Urothelium cell line (cell line): ENCODE measurements at places on chromosomes 16 and 17.
A peak's percentile ranks its signal among the peaks of the same experiment; 100 is the strongest.

DNA sequence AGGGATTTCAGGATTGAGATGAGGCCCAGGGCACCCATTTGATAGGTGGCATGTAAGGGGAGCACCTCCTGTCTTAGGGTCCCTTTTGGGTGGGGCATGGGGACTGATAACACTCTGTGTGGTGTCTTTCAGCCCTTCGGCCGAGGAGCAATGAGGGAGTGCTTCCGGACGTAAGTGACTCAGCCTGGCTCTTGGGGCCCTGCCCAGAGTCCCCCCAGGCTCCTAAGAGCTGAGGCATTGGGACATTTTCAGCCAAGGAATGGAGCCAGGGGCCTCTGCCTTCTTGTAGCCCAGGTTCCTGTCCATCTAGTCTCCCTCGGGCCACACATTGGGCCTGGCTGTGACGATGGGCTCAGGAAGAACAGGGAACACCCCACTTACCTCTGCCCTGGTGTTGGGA, 44.4 kb downstream of the EEF2K start:
- DNase-seq, result no peak

DNA sequence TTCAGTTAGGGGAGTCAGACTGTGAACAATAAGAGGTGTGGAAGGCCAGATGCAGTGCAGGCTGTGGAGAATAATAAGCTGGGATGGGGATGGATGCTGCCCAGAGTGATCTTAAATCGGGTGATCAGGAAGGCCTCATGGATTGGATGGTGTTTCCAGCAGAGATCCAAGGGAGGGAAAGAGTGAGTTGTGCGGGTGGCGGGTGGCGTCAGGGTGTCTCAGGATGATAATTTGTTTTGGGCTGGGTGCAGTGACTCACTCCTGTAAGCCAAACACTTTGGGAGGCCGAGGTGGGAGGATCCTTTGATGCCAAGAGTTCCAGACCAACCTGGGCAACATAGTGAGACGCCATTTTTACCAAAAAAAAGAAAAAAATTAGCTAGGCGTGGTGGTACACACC, 7.9 kb downstream of the CLUAP1 start:
- no peak for DNase-seq

- DNase-seq, result no peak
Observed at GRCh38 chr17:74150428-74151025, 53.0 kb upstream of the RPL38 start.

DNA sequence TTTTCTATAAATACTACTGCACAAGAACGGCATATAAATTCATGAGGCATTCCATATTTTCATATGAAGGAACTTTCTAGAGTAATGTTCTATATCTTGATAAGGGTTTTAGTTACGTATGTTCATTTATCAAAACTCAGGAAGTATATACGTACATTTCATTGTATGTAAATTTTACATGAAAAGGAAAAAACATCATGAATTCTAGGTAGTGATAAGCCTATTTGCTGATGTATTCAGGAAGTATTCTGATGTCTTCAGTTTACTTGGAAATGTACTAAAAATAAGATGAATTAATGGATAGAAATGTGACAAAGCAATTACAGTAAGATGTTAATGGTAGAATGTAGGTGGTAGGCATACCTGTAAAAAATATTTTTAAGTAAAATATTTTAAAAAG, 4.7 kb downstream of the DGKE start:
- no peak for DNase-seq

GRCh38 chr16:66190411-66190810, 176.1 kb upstream of the CDH5 start:
- no peak for DNase-seq

- DNase-seq, result peak; percentile 71
Observed at GRCh38 chr17:75504347-75505151, 10.8 kb downstream of the CASKIN2 start.

DNA sequence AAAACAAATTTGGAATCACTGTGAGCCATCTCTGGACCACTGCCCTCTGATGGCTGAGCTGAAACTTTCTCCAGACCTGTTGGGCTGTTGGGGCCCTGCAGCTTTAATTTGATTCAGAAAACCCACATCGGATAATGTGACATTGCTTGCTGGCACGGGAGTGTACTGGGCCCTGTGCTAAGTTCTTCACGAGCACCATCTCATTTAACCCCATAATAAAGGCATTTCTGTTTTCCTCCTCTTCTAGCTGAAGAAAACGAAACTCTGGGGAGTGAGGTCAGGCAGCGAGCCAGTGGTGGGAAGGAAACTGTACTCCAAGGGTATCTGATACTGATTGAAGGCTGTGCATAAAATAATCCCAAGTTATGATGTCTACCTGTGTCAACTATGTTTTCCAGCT, 34.5 kb upstream of the TNRC6A start:
- DNase-seq, result no peak

- DNase-seq, result peak; percentile 78
Observed at GRCh38 chr17:42681976-42682721, at the start of gene CNTNAP1. TSS of gene CNTNAP1 (plus strand) at chr17:42682531. CDS start at chr17:42682830, 299 bp downstream.

DNA sequence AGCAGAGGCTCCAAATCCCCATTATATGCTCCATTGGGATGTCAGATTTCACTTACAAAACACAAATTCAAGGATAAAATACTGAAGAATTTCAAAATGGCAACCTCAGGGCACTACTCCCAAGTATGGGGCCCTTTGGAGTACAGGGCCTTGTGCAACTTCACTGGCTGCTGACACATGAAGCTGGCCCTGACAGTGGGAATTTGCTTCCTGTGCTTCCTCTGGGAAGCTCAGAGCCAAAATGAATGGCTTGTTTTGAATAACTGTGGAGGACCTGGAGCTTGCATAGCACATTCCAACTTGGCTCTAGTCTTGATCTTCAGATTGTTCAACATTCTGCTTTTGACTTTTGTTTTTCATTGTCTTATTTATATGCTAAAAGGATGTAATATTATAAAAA, 52.3 kb upstream of the HNF1B start:
- DNase-seq, result no peak

DNA sequence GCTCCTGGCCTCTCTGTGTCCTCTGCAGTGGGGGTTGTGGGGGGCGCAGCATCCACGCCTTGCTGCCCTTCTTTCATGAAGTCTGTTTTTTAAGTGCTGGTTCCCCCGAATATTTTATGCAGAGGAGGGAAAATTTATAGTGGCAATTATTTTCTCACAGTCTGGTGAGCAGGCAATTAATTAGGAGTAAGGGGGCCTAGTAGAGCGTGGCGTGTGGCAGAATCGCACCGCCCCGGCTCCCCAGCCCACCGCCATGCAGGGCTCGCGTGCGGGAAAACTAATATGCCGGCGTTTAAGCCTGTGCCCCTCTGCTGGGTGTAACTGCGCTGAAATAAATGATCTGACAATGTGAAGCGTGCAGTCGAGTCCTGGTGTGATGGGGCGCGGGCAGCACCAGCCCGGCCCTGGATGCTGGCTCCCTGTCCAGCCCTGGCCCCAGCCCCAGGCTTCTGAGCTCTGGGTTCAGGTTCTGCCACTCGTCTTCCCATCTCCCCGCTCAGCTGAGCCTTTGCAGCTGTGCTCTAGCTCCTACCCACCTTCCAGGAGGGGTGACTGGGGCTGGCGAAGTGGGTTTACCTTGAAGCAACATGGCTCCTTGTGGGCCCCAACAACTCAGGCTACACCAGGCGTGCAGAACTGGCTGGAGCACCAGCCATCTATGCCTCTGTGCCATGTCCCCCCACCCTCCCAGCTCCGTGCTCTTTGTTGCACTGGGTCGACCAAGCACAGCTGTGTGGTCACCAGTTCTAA, 13.8 kb downstream of the ENGASE start:
- no peak for DNase-seq

DNA sequence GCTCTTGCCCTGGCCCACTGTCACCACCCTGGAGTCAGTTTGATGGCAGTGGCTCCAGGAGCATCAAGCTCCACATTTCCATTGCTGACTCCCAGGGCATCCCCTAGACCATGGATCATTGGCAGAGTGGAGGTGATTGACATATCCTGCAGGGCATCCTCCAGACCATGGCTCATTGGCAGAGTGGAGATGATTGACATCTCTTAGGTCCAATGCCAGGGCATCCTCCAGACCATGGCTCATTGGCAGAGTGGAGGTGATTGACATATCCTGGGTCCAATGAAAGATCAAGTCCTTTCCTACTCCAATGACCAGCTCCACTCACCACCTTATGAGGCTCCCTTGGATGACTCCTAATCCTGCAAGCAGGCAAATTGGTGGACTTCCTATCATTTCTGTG, 174.3 kb upstream of the NLRP1 start:
- no peak for DNase-seq

DNA sequence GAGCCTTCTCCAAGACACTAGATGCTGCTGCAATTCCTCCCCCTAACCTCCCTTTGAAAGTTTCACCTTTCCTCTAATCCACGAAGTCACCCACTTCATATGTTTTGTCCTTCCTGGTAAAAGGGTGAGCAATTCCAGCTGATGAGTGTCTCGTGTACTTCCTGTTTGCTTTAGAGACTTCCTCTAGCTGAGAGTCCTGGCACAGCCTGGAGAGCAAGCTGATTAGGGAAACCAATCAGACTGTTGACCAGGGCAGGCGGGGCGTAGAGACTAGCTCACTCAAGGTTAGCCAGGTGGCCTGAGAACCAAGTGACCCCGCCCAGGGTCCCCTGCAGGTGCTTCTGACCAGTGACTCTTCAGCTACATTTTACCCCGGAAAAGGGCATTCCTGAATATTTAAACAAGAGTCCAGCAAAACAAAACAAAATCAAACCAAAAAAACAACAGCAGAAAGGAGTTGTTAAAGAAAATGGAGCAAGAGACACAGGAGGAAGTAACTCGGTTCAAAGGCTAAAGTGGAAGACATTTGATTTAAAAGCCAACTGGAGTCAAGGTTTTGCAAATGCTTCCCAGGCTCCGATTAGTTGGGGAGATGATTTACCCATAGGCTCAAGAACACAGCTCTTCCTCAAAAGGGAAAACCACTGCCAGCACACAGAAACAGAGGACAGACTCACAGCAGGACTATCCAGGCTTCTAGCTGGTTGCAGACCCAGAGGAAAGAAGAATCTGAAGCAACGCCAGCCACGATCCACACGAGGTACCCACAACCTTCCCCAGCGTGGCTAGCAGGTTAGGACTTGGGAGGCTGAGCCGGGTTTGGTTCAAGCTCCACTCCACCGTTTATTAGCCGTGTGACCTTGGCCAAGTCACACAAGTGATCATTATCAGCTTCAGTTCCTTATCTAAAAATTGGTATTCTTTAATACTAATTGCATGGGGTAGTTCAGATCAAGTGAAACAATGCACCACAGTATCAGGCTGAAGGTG, 13.4 kb downstream of the HSPB9 start:
- no peak for DNase-seq

DNA sequence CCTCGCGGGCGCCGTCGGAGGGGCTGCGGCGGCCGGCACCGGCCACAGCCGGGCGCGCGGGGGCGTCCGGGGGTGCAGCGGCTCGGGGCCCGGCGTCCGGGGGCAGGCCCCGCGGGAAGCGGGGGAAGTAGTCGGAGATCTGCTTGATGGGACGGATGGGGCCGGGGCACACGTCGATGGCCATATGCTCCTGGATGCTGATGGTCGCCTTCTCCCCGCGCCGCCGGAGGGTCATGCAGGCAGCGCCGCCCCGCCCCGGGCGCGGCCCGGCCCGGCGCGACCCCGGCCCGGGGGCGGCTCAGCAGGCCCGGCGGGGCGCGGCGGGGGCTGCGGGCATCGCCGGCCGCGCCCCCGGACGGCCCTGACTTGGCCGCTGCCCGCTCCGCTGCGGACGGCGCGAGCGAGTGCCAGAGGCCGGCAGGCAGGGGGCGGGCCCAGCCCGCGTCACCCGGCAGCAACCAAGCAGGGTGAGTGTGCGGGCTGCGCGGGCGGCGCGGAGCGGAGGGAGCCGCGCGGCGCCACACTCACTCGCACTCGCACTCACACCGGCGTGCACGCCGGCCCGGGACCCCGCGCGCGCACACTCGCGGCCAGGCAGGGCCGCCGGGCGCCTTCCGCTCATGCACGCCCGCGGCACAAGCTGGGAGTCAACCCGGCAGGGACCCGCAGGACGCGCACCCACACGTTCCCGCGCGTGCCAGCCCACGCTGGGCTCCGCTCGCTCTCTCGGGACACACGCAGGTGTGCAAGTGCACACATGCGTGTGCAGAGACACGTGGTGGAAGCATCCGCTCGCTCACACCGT, at the start of gene DOC2B:
DOC2B (minus strand) TSS at position 406 of the 805 bp plus-strand sequence; CDS start at position 235, 171 bp downstream.
- no peak for DNase-seq

DNA sequence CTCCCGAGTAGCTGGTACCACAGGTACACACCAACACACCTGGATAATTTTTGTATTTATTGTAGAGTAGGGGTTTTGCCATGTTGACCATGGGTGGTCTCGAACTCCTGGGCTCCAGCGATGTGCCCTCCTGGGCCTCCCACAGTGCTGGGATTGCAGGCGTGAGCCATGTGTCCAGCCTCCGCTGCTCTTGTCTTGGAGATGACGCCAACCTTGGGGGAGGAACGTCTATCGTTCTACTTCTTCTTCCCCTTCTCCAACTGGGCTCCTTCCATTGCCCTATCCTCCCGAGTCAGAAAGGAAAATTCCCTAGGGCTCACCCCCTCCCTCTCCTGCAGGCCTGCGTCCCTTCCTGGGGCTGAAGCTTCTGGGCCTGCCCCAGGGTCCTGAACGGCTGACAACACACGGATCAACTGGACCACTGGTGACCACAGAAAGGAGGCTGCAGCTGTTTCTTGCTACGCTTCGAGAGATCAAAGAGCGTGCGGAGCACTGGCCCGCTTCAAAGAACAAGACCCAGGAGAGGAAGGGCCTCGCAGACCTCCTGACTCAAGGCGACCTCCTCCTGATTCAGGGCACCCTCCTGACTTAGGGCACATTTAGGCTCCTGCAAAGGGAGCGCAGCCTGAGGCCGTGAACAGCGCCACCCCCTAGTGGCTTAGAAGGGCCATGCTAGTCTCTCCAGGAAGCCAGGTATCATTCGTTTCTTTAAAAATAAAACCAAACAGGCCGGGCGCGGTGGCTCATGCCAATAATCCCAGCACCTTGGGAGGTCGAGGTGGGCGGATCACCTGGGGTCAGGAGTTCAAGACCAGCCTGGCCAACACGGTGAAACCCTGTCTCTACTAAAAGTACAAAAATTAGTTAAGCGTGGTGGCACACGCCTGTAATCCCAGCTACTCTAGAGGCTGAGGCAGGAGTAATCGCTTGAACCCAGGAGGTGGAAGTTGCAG, 48.5 kb upstream of the HELZ start:
- DNase-seq, result peak; percentile 60

DNA sequence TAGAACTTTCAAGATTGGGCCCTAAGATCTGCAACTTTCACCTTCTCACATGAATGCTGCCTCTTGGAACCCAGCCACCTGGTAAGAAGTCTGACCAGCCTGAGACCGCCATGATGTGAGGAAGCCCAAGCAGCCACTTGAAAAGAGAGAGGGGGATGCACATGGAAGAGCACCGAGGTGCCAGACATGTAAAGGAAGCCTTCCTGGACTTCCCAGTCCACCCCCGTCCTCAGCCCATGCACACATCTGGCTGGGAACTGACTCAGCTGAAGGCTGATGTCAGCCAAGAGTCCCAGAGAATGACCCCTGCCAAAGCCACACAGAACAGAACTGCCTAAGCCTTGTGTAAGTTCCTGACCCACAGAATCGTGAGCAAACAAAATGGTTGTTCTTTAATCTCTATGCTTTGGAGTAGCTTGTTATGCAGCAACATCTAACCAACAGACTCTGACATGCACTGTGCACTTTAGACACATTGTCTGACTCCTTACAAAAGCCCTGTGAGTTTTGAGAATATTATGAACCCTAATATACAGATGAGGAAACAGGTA, 86.7 kb downstream of the RMI2 start:
- DNase-seq, result no peak
